ENCODE measurements at places on chromosomes 2 and 18. TPM values are rescaled to one million over a fixed set of nuclear protein-coding genes. Genes with fewer than 3 reads are reported as not detected.

DNA sequence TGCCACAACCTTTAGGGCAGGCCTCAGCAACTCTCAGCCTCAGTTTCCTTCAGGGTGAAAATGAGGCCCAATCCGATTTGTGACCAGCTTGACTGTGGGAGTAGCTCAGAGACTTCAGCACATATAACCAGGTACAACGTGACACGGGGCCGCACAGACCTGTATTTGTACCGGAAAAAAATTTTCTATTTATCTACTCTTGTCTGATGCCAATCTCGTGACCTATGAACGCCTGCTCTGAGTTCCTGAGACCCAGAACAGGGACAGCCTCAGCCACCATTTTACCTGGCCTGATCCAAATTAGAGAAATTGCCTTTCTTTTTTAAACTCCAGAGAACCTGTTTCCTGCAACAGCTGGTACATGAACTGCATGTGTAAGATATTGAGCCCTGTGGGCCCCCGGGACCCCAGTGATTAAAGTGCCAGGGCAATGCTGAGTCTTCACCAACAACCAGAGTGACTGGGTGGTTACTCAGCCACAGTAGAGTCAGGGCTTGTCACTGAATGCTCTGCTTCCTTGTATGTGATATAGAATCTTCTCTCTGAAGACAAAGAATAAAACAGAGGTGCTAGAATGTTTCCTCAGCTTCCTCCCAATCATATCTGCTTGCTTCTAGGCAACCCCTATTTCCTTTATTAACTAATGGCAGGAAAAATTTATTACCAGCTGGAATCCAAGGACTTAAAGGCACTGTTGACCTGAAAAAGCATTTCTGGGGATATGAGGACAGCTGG lies 47.8 kb upstream of the FZD7 start:
- DNase-seq = no peak

- DNase-seq = no peak
Measured at GRCh38 chr2:5040571-5040970, 651.6 kb upstream of the SOX11 start.

GRCh38 chr2:30272761-30273573 lies 41.6 kb downstream of the LBH start:
- no peak for DNase-seq

DNA sequence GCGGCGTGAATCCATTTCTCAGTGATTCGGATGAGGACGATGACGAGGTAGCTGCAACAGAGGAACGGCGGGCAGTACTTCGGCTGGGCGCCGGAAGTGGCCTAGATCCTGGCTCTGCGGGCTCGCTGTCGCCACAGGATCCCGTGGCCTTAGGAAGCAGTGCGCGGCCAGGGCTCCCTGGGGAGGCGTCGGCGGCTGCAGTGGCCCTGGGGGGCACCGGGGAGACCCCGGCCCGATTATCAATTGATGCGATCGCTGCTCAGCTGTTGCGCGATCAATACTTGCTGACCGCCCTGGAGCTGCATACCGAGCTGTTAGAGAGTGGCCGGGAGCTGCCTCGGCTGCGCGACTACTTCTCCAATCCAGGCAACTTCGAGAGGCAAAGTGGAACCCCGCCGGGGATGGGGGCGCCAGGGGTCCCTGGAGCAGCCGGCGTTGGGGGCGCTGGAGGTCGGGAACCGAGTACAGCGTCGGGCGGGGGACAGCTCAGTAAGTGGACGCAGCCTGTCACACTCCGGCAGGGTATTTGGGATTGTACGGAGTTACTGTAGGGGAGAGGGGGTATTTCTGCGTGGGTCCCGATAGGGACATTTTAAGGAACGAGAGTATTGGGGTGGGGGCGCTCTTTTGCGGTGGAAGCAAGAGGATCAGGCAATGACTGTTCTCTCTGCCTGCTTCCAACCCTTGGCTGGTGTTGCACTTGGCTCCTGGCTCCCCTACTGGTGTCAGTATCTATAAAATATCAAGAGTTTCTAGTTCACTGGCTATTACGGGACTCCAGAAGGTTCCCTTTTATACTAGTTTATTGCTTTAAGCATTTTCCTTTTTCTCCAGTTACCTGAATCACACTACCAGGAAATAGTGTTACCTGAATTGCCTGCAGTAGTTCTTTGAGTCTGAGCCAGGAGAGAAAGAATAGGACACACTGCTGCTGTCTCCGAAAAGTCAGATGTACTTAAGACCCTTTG lies 772 bp downstream of the RELCH start:
- DNase-seq = peak; percentile 3

GRCh38 chr18:39167990-39168389 lies 1602.4 kb upstream of the CELF4 start:
- no peak for DNase-seq

- no peak for DNase-seq
Measured at GRCh38 chr2:60391230-60391629, 162.2 kb downstream of the BCL11A start.

DNA sequence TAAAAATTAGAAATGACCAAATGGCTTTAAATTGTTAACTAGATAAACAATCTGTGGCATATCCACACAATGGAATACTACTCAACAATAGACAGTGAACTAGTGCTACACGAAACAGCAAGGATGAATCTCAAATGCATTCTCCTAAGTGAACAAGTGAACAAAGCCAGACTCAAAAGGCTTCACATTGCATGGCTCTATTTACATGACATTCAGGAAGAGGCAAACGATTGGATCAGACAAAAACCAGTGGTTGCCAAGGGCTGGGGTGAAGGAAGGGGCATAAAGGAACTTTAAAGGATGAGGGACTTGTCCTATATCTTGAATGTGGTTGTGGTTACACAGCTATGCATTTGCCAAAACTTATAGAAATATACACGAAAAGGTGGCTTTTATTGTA lies 184.3 kb downstream of the RPIA start:
- no peak for DNase-seq

GRCh38 chr2:229901819-229902218 lies 20.0 kb downstream of the TRIP12 start:
- no peak for DNase-seq

GRCh38 chr2:241777170-241777685 lies 606 bp downstream of the GAL3ST2 start:
- no peak for DNase-seq

DNA sequence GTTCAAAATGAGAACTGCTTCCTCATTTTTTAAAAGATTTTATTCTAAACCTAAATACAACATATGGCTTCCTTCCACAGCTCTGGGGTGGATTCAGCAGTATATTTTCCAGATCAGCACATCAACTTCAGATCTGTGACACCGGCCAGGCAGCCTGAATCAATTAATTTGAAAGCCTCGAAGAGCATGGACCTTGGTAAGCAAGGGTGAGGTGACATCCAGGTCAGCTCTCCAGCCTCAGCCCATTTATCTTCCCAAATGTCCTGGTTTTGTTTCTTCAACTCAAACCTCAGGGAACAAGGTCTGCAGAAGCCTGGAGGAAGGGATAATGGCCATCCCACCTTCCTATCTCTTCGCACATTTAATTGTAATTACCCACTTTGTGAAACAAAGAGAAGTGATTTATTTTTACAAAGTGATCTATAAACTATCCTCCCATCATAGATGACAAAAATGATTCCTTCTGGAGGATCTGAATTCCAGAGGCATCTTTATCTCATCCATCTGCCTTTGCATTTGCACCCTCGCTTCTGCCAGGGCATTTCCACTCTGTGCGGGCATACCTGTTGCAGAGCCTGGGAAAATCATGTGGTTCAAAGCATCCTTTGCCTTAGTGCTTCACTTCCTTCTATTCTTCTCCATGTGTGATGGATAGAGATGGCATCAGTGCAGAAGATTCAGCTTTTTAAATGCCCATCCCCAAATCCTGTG lies 489.0 kb upstream of the NRP2 start:
- no peak for DNase-seq

- no peak for DNase-seq
Measured at GRCh38 chr18:2855560-2856350, 8.9 kb downstream of the EMILIN2 start.

The NT5C1B gene
- total RNA-seq = not detected
